Activated CD4-positive, alpha-beta memory T cell treated with anti-CD3 and anti-CD28 coated beads, Interleukin-2, amount 10 ng/mL, durations not matched to agents 7 days and 5 days (primary cell): ENCODE measurements at places on chromosomes 11 and 22. TPM values are rescaled to one million over a fixed set of nuclear protein-coding genes. Genes with fewer than 3 reads are reported as not detected.

- H3K4me1 ChIP-seq = peaks cover 24% of the 10 kb centered on the region
- no peak overlapping the region for H3K4me3 ChIP-seq
- DNase-seq = no peak
These were observed 8.0 kb downstream of the POLD4 start for GRCh38 chr11:67345247-67345919.

- H3K27me3 ChIP-seq = no peaks in the 10 kb centered on the region
- H3K36me3 ChIP-seq = no peaks in the 10 kb centered on the region
- no peak overlapping the region for H3K4me3 ChIP-seq
These were observed 71.1 kb upstream of the BID start for GRCh38 chr22:17845327-17845726.

DNA sequence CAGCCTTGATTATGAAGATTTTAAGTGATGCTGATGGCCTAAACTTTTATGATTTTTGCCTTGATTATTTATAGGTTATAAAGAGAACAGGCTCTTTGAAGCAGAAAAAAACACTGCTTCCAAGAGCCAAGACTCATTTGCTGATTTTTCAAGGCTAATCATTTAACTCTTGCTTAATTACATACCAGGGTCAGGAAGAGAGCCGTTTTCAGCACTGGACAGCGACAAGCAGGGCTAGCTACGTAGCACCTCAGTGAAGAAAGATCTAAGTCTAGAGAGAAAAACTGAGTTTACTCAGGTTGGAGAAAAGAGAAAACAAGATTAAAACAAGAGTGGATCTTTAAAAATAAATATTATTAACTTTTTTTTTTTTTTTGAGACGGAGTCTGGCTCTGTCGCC, 615.4 kb upstream of the B3GAT1 start:
- no peak overlapping the region for H3K4me3 ChIP-seq
- H3K27ac ChIP-seq = no peak overlapping the region
- peak; percentile 31 for DNase-seq
- no peaks in the 10 kb centered on the region for H3K4me1 ChIP-seq

FTH1 gene
- total RNA-seq = 1,164 TPM

DNA sequence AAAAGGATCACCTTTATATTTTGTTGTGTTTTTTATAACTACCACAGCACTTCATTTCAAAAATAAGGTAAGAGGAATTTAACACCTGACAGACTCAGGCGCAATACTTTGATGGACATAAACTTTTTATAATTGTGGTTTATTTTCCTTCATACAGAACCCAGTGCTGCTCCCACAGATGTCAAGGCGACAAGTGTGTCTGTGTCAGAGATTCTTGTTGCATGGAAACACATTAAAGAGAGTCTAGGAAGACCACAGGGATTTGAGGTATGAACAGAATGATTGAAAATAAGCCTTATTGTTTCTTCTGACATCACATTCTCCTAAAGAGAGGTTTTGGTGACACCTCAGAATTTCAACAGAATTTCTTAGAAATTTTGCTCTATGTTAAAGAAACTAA, 378.9 kb upstream of the ARHGAP42 start:
- H3K4me3 ChIP-seq = no peak overlapping the region
- no peak overlapping the region for H3K27ac ChIP-seq
- no peaks in the 10 kb centered on the region for H3K36me3 ChIP-seq
- H3K4me1 ChIP-seq = no peaks in the 10 kb centered on the region

TRIM49D1 gene
- total RNA-seq = not detected

GRCh38 chr22:17095538-17095937, 10.7 kb downstream of the IL17RA start:
- H3K27ac ChIP-seq = no peak overlapping the region
- H3K27me3 ChIP-seq = peaks cover 3% of the 10 kb centered on the region
- DNase-seq = no peak
- no peak overlapping the region for H3K4me3 ChIP-seq
- peaks cover 45% of the 10 kb centered on the region for H3K36me3 ChIP-seq

DNA sequence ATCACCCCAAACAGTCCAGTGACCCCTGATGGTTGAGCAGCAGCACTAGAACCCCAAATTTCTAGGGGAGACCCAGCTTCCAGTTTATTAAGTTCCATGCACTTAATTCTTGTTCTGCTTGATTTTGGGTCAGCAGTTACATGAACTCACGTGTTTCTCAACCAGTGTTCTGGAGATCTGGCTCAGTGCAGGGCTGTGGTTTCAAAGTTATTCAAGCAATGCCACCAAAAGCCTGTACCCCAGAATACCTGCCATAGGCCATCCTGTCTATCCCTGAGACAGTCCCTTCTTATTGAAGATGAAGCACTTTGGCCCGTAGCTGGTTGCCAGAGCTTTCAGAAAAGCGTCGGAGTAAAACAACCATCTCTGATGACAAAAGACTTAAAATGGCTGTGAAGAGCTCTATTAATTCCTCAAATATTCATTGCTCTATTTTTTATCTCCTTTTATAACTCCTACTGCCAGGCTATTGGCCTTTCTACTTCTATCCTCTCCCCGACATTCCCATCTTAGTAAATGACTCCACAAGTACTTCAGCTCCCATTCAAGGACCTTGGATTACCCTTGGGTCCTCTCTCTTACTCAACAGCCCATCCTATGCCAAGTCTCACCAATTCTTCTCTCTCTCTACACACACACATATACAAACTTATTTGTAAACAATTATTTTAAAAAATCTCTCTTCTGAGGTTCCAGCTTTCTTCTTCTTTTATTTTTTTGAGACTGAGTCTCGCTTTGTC, 18.0 kb upstream of the VPREB1 start:
- H3K27me3 ChIP-seq = peaks cover 2% of the 10 kb centered on the region
- no peak for DNase-seq
- H3K4me1 ChIP-seq = no peaks in the 10 kb centered on the region

DNA sequence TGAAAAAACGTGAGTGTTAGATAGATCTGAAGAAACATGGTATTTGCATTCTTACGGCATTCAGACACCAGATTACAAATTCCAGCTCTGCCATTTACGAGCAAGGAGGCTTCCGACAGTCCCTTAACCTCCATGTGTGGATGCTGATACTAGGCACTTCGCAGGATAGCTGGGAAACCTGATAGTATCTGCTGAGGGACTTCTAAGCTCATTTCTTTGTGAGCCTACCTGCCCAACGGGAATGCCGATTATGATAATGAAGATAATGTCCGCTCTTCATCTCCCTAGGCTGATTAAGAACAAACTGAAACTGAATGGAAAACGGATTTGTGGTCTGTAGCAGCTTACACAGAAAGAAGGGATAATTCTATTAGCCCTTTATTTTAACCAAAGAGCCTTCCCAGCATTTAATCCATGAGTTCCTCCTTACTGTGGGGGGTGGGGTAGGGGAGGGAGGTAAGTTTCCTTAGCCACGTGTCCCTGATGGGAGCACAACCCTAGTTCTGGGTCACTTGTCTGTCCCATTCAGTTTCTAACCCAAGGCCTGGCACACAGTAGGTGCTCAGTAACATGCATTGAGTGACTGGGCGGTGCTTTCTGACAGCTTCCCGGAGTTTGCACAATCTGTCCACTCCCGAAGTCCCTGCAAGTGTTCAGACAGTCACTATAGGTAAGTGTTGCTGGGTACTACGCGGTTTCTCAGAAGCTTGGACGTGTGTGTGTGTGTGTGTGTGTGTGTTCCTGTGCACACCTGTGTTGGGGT, 39.2 kb downstream of the CD6 start:
- peak overlapping the region; percentile 4 for H3K27ac ChIP-seq
- no peaks in the 10 kb centered on the region for H3K27me3 ChIP-seq
- H3K4me1 ChIP-seq = peaks cover 32% of the 10 kb centered on the region
- no peak for DNase-seq

DNA sequence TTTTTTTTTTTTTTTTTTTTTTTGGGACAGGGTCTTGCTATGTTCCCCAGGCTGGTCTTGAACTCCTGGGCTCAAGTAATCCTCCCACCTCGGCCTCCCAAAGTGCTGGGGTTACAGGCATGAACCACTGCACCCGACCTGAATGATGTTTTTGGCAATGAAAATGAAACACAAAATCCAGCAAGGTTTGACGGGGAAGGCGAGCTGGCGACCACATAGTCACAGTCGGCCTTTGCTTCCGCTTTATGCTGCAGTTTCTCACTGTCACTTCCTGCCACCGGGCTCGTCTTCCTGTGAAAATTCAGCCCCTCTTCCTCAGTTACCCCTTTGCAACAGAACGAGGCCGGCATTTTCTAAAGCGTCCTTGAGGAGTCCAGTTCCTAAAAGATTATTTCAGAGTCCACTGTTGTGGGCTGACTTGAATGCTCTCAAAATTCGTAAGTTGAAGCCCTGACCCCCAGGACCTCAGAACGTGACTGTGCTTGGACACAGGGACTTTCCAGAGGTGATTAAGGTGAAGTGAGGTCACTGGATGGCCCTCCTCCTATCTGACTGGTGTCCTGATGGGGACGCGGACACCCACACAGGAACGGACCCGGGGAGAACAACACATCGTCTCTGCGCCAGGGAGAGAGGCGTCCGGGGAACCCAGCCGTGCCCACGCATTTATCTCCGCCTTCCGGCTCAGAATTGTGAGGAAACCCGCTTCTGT, 2.9 kb upstream of the BID start:
- peaks cover 14% of the 10 kb centered on the region for H3K36me3 ChIP-seq
- H3K27me3 ChIP-seq = peaks cover 17% of the 10 kb centered on the region
- peak; percentile 82 for DNase-seq
- peaks cover 77% of the 10 kb centered on the region for H3K4me1 ChIP-seq

BID gene
- total RNA-seq = 25.7 TPM

DNA sequence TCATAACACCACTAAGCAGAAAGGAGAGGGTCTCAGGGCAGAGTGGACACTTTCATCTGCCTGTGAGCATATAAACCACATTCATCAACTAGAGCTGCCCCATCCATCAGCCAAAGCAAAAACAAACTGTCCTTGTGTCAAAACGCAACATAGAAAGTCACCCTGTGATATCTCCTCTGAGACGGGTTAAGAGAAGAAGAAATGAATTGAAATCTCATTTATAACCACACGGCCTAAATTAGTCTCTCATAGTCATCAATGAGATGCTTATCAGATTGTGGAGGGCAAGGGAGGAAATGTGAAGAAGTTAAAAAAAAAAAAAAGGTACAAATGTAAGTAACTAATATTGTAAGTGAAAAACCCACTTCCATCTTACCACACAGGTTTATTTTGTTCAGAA, 75.7 kb downstream of the SIK3 start:
- DNase-seq = no peak
- H3K27me3 ChIP-seq = no peaks in the 10 kb centered on the region
- peaks cover 5% of the 10 kb centered on the region for H3K36me3 ChIP-seq
- H3K4me1 ChIP-seq = peaks cover 77% of the 10 kb centered on the region
- H3K27ac ChIP-seq = peak overlapping the region; percentile 32
- H3K4me3 ChIP-seq = peak overlapping the region; percentile 2

GRCh38 chr22:20390394-20390907, 3.5 kb upstream of the ZNF74 start:
- H3K4me1 ChIP-seq = peaks cover 17% of the 10 kb centered on the region
- H3K27me3 ChIP-seq = peaks cover 13% of the 10 kb centered on the region
- H3K36me3 ChIP-seq = no peaks in the 10 kb centered on the region
- H3K27ac ChIP-seq = no peak overlapping the region
- no peak overlapping the region for H3K4me3 ChIP-seq
- DNase-seq = no peak
